ENCODE measurements at places on chromosomes 12 and 14.

DNA sequence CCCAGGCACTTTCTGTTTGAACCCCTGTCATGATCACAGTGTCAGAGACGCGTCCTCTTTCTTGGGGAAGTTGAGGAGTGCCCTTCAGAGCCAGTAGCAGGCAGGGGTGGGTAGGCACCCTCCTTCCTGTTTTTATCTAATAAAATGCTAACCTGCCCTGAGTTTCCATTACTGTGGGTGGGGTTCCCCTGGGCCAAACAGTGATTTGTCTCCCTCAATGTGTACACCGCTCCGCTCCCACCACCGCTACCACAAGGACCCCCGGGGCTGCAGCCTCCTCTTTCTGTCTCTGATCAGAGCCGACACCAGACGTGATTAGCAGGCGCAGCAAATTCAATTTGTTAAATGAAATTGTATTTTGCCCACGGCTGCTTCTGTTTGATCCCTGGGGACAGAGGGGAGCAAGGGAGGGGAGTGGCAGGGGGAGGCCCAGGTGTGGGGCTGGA, 5.1 kb downstream of the SHMT2 start:
- no peak for ATAC-seq

DNA sequence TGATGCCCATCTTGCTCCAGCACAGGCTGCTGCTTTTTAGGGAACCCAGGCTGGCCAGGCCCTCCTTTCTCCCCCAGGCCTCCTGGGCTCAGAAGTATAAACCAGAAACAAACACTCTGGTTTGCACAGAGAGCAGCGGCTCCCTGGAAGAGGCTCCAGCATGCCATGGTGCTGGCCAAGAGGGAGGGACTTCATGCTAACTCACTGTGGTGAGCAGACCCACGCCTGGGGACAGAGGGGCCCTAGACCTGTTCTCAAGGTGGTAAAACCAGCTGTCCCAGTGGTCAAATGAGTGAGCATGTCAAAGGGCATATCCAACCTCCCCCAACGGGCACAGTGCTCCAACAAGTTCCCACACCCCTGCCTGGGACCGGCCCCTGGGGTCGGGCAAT, 15.5 kb downstream of the BCL11B start:
- no peak for ATAC-seq

GRCh38 chr14:102951799-102952198, 29.3 kb downstream of the AMN start:
- ATAC-seq: no peak

GRCh38 chr12:112979041-112979680, 842 bp downstream of the OAS2 start:
- no peak for ATAC-seq
